ENCODE measurements at places on chromosomes 2 and 18. TPM values are rescaled to one million over a fixed set of nuclear protein-coding genes. Genes with fewer than 3 reads are reported as not detected.

The PASK gene
- 13.8 TPM for total RNA-seq

The PCARE gene
- total RNA-seq, result under 0.01 TPM

The ACOXL gene
- not detected for total RNA-seq

The PRPF40A gene
- total RNA-seq, result 72.3 TPM

The LIMS3 gene
- total RNA-seq, result 1.2 TPM

The EVA1A gene
- total RNA-seq, result 0.98 TPM

The FOSL2 gene
- 8.9 TPM for total RNA-seq

The LRRC30 gene
- not detected for total RNA-seq

The FHOD3 gene
- 41.6 TPM for total RNA-seq

The HOXD1 gene
- not detected for total RNA-seq

The CCDC85A gene
- total RNA-seq, result 22.1 TPM

The MTHFD2 gene
- total RNA-seq, result 12.3 TPM

The SPATA3 gene
- total RNA-seq, result not detected

The MC4R gene
- total RNA-seq, result 1.2 TPM

The HYCC2 gene
- 42.0 TPM for total RNA-seq

The CERKL gene
- total RNA-seq, result 1.2 TPM

The FLACC1 gene
- 3.0 TPM for total RNA-seq

The SP9 gene
- 9.8 TPM for total RNA-seq

The FKBP7 gene
- 11.3 TPM for total RNA-seq

The IMP4 gene
- 37.1 TPM for total RNA-seq

The KLHL14 gene
- 39.6 TPM for total RNA-seq

The TUBA4B gene
- not detected for total RNA-seq

The ARID5A gene
- 2.2 TPM for total RNA-seq

The REG3A gene
- not detected for total RNA-seq

The LIPG gene
- 11.8 TPM for total RNA-seq

The CYP1B1 gene
- 9.3 TPM for total RNA-seq

The C2orf80 gene
- 26.6 TPM for total RNA-seq

The MC2R gene
- not detected for total RNA-seq

The HOXD9 gene
- total RNA-seq, result not detected

The SERPINB8 gene
- 0.98 TPM for total RNA-seq

The RGPD4 gene
- 0.25 TPM for total RNA-seq

All from temporal lobe (tissue), 4 donors.